ENCODE measurements at places on chromosomes 3 and 15. TPM values are rescaled to one million over a fixed set of nuclear protein-coding genes. Genes with fewer than 3 reads are reported as not detected.

GABRR3 gene
- not detected for total RNA-seq

NLGN1 gene
- 2.0 TPM for total RNA-seq

DHFR2 gene
- total RNA-seq = 1.6 TPM

SH2D7 gene
- not detected for total RNA-seq

AHSG gene
- total RNA-seq = not detected

RNF13 gene
- 43.0 TPM for total RNA-seq

NR2C2 gene
- 11.2 TPM for total RNA-seq

ITGB5 gene
- total RNA-seq = 307 TPM

EBLN2 gene
- 0.35 TPM for total RNA-seq

CSPG5 gene
- total RNA-seq = not detected

APOD gene
- total RNA-seq = 5.5 TPM

C3orf85 gene
- total RNA-seq = not detected

CD200R1 gene
- not detected for total RNA-seq

HYAL3 gene
- 3.7 TPM for total RNA-seq

CCDC39 gene
- not detected for total RNA-seq

SEMA6D gene
- total RNA-seq = 2.9 TPM

LTK gene
- 1.2 TPM for total RNA-seq

MCCC1 gene
- total RNA-seq = 26.5 TPM

EIF3J gene
- total RNA-seq = 31.1 TPM

FGD5 gene
- total RNA-seq = not detected

KBTBD13 gene
- total RNA-seq = not detected

LOXL1 gene
- total RNA-seq = 43.4 TPM

CIB2 gene
- total RNA-seq = 12.1 TPM

TPRA1 gene
- total RNA-seq = 54.8 TPM

CCDC13 gene
- 4.8 TPM for total RNA-seq

ZNF662 gene
- 0.86 TPM for total RNA-seq

TNFSF10 gene
- 6.0 TPM for total RNA-seq

DISP2 gene
- 0.35 TPM for total RNA-seq

MESP1 gene
- total RNA-seq = not detected

PODXL2 gene
- 0.29 TPM for total RNA-seq

SCAMP5 gene
- total RNA-seq = 5.5 TPM

GLCE gene
- 23.1 TPM for total RNA-seq

FBXO40 gene
- total RNA-seq = not detected

CIP2A gene
- 22.2 TPM for total RNA-seq

UBXN7 gene
- total RNA-seq = 5.8 TPM

MYRIP gene
- not detected for total RNA-seq

PRR20G gene
- total RNA-seq = not detected

SAMMSON gene
- not detected for total RNA-seq

KLF15 gene
- 4.6 TPM for total RNA-seq

TMEM212 gene
- total RNA-seq = not detected

CPN2 gene
- total RNA-seq = not detected

CGNL1 gene
- total RNA-seq = not detected

MRAS gene
- total RNA-seq = 27.6 TPM

TTLL13 gene
- not detected for total RNA-seq

IGF2BP2 gene
- 147 TPM for total RNA-seq

NAALADL2 gene
- total RNA-seq = 0.86 TPM

WDR72 gene
- total RNA-seq = not detected

Data from myometrial cell (primary cell).